ENCODE measurements at places on chromosomes 5 and 9.

GRCh38 chr5:133032852-133033742 lies 6.7 kb upstream of the ZCCHC10 start:
- DNase-seq = no peak

GRCh38 chr5:4095918-4096630 lies 500.4 kb downstream of the IRX1 start:
- no peak for DNase-seq

DNA sequence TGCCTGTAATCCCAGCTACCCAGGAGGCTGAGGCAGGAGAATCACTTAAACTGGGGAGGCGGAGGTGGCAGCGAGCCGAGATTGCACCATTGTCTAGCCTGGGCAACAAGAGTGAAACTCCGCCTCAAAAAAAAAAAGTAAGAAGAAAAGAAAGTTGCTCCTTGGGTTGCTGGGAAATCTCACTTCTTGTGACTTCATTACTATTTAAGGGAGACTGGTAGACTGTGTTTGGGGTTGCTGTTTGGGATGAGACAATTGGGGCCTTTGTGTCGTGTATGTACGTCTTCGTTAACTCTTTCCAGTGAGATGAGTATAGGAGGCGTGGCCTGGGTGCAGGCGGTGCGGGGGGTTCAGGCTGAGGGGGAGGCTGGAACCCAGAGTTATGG lies 11.6 kb downstream of the NDST1 start:
- no peak for DNase-seq

DNA sequence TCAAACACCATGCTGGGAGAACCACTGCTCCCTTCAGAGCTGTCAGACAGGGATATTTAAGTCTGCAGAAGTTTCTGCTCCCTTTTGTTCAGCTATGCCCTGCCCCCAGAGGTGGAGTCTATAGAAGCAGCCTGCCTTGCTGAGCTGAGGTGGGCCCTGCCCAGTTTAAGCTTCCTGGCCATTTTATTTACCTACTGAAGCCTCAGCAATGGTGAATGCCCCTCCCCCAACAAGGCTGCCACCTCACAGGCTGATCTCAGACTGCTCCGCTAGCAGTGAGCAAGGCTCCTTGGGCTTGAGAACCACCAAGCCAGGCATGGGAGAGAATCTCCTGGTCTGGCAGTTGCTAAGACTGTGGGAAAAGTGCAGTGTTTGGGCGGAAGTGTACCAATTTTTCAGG lies 205.5 kb upstream of the PTGER4 start:
- no peak for DNase-seq

- no peak for DNase-seq
These were observed 49.8 kb downstream of the CERT1 start for GRCh38 chr5:75461679-75462078.

DNA sequence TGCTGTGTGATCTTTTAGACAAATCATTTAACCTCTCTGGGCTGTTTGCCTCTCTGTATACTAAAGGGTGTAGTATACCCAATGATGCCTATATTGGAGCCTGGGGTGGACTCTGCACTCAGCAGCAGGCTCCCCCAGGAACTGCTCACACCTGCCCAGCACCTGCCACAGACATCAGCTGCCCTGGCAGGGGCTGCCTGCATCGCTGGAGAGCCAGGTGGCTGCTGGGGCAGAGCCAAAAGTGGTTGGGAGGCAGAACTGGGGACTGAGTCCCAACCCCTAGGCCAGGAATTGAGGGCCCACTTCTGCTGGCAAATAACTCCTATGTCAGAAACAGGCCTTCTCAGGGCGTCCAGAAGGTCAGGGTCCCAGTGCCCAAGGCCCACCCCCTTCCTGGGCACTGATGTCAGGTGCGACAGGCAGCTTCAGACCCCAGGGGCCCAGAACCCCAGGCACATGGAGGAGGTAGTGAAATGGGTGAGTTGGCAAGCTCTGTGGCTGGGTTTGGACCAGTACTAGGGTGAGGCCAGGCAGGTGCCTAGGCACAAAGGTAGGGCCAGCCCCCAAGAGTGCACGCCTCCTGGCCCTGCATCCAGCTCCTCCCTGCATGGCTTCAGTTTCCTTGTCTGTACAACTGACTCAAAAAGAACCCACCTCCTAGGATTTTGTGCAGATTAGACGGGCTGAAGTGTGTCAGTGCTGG lies 5.8 kb downstream of the UNC5A start:
- DNase-seq = no peak

- no peak for DNase-seq
These were observed 115.7 kb downstream of the TLE1 start for GRCh38 chr9:81573415-81574321.

- no peak for DNase-seq
These were observed 47.3 kb downstream of the SH3TC2 start for GRCh38 chr5:149015561-149015960.

DNA sequence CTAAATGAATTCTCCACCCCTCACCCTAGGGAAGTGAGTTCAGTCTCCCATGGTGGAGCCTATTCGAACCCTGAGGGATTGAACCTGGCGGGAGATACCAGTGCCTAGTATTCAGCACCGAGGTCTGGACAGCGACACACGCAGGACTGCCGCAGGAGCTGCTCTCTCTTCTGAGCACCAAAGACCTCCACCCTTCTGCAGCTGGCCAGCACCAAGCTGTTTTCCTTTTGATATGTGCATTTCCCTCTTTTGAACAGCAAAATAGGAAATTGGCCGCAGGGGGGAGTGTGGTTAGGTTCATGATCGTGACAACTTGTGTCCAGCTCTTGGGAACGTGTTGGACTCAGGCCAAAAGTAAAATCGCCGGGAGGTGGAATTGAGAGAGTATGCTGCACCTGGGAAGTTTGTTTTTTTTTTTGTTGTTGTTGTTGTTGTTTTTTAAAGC lies 1.2 kb upstream of the PCSK1 start:
- peak; percentile 77 for DNase-seq

DNA sequence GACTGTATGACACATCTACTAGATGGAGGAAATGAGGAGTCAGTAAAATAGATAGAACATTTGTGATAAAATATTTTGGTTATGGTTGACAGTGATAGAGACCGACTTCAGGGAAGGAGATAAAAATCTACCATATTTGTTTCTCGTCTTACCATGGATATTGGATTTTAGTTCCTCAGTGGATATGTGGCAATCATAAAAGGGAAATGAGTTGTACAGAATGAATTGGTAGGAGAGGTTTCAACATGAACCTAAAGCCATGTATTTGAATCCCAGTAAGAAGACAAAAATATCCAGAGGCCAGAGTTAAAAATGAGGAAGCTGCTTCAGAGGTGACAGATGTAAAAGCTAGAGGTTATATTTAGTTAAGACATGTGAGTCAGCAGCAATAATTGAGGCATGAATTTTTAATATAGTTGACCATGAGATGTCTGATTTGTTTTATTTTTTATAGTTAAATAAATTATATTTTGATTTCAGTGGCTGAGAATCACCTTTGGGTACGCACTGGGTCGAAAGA lies 480.4 kb upstream of the TUSC1 start:
- no peak for DNase-seq

DNA sequence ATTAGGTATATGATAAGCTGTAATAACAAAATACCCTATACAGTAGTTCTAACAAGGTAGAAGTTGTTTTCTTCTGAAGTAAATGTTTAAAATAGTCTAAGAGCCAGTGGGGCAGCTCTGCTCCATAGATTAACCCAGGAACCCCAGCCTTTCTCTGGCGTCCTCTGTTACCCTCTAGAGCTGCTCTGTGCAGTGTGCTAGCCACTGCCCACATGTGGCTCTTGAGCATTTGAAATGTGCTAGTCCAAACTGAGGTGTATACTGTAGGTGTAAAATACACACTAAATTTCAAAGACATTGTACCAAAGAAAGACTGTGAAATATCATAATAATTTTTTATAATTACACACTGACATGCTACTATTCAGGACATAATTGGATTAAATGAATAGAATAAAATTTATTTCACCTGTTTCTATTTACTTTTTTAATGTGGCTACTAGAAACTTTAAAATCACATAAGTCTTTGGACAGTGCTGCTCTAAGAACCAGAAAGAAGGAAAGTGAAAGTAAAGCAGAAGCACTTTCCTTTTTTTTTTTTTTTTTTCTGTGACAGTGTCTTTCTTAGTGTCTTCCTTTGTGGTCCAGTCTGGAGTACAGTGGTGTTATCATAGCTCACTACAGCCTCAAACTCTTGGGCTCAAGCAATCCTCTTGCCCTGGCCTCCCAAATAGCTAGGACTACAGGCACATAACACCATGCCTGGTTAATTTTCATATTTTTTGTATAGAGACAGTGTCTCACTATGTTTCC lies 39.3 kb downstream of the RAI14 start:
- no peak for DNase-seq

GRCh38 chr5:318931-319601 lies 2.4 kb upstream of the AHRR start:
- DNase-seq = no peak

DNA sequence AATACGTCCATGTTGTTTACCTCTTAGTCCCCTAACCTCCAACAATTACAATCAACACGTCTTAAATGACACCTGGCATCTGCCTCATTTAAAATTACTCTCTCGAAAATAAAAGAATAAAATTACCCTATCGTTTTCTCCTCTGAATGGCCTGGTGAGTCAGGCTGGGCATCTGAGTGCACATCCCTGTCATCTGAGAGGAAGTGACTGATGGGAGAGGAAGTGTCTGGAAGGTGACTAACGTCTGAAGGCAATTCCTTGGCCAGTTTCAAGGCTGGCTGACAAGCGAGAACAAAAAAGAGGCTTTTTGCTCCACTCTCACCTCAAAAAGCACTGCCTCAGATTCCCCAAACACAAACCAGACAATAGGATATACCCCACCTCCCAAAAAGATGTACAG lies 57.7 kb downstream of the MAPKAP1 start:
- DNase-seq = no peak

DNA sequence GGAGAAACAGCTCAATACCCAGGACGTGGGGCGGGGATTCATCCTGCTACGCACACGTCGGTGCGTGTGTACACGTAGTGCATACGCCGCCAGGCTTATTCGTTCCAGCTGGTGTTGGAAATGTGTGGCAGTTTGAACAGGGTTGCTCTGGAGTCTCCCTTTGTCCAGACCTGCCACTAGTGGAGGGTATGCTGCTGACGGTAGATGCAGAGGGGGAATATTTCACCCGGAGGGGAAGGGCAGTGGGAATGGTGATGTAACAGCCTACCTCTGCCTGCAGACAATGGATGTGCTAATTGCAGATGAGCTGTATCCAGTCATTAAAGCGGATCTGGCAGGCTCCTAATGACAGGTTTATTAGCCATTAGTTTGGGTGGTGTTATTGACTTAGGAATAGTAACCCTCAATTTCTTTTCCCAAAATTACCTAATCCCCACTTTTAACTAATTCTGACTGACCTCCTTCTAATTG lies 142.7 kb downstream of the PAX5 start:
- DNase-seq = no peak

DNA sequence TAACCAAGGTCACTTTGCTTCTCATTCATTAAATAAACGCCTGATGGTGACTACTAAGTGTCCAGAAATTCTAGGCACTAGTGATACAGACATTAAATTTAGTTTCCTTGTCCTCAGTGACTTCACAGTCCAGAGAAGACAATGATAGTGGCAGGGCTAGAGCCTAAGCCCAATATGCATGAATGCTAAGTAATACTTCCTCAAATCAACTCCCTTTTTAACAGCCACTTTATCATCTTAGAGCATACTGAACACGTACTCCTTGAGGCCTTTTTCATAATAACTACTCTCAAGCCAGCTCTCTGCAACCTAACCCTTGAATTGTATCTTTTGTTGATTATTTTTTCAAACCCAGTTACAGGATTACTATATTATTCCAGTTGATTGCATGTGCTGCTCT lies 74.1 kb downstream of the STX17 start:
- DNase-seq = no peak

DNA sequence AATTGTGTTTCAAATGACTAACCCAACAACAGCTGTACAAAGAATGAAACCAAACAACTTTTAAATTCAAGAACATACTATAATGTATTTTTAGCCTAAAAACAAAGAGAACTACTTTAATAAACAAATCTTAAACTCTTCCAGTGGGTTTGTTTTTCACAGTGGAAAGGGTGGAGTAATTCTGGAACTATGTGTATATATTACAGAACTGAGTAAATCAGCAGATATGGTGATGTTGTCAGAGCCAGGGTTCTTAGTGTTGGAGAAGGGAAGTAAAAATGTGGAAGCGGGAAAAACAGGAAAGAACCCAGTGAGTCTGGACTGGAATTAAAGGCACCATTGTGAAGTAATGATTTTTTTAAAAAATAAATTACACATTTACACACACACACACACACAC lies 144.9 kb downstream of the CDK5RAP2 start:
- DNase-seq = no peak

DNA sequence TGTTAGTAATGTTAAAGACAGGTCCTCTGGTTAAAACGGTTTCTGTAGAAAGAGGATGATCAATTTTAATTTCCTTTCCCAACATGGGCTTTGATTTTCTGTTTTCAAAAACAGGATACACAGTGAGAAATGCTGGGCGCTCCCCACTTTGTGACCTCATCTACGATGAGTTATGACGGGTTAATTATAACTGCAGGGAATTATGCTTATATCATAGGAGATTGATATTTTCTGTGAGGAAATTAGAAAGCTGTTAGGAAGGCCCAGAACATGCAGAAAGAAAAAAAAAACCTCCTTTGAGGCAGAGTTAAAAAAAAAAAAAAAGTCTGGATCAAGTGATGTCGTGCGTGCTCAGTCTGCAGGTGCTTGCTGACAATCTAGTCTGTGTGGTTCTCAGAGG lies 176.8 kb upstream of the OTULINL start:
- no peak for DNase-seq

- no peak for DNase-seq
These were observed 116.0 kb downstream of the MACIR start for GRCh38 chr5:103374473-103374963.

GRCh38 chr9:95082401-95083084 lies 235.0 kb downstream of the FANCC start:
- no peak for DNase-seq

DNA sequence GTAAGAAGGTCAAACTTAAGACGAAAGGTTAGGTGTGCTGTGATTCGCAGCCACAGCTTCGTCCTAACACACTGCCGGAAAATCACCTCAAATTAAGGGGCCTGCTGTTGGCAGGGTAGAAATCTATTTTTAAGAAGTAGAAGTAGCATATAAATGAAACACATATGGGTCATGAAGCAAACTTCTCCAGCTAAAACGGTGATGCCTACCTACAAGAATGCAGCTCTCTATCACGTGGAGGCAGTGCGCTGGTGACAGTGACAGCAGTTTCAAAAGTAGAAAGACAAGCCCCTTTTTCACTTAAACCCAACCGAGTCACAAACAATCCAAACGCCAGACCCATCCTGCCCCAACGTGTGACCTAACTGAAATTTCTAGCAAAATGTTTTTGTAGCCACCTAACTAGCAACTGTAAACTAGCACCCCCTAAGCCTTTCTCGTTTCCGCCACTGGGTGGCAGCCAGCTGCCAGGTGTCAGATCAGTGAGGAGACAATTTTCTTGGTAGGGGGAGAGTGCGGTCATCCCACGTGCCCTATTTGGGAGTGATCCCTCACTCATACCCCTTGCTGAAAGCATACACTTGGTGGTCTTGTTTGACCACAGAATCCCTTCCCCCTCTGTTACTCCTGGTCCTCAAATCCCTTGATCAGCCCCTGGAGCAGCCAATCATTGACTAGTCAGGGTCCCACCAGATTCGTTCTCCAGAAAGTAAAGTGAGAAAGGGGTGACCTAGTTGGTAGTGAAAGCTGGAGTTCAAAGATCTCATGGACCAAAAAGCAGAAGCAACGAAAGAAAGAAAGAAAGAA lies 71.8 kb upstream of the MAMDC2 start:
- DNase-seq = peak; percentile 65
